AG09309 (cell line): ENCODE measurements at places on chromosomes 2 and 18.
A peak's percentile ranks its signal among the peaks of the same experiment; 100 is the strongest.

GRCh38 chr2:192578780-192579179 lies 384.0 kb upstream of the TMEFF2 start:
- DNase-seq = no peak

DNA sequence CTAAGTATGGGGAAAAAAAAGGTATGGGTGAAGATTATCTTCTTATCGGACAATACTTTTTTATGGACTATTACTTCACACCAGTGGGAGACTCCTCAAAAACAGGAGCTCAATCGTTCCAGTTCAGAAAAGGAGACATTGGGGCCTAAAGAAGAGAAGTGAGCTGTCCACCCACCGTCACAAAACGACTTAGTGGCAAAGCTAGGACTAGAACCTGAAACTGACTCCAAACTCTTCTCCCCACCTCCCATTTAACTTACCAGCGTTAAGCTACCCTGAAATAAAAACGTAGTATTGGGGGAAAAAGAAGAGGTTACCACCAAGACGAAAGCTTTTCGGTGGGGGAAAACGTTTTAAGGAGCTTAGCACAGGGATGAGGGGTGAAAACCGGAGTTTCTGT lies 503 bp downstream of the GTF3C3 start:
- no peak for DNase-seq

DNA sequence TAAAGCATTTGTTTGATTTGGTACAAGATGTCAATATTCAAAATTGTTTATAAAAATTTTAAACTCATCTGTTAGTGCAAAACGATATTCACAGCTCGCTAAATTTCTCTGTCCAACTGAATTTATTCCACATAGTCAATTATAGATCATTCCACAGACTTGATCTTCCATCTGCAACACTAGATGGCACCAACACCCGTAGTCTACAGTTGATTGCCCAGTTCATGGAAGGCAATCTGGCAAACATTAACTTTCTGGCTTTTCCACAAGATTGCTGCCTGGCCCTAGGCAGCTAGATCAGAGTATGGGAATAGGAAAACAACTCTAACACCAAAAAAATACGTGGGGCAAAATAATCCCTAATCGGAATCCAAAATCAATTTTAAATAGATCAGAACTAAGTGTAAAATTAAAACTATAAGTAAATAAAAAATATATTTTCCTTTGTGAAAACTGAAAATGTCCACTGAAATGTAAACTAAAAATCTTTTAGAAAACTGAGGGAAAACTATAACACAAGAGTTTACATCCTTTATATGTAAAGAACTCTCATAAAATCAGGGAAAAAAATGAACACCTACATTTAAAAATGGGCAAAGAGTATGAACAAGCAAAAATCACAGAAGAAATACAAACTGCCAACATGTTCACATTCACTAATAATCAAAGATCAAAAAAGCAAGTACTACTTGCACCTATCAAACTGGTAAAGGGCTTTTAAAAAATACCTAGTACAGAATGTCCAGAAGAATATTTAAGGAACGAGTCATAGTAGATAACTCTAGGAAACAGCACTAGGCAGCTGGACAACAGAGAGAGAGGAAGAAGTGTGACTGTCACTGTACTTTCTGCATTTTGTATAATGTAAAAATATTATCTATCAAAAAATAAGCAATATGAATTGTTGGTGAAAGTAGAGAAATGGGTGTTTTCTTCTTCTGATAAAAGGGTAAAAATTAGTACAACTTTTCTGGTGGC lies 35.0 kb downstream of the RTN4 start:
- DNase-seq = peak; percentile 59

GRCh38 chr2:158578703-158579330 lies 122.1 kb downstream of the PKP4 start:
- DNase-seq = no peak

GRCh38 chr2:166892397-166892796 lies 4.1 kb downstream of the XIRP2 start:
- no peak for DNase-seq

DNA sequence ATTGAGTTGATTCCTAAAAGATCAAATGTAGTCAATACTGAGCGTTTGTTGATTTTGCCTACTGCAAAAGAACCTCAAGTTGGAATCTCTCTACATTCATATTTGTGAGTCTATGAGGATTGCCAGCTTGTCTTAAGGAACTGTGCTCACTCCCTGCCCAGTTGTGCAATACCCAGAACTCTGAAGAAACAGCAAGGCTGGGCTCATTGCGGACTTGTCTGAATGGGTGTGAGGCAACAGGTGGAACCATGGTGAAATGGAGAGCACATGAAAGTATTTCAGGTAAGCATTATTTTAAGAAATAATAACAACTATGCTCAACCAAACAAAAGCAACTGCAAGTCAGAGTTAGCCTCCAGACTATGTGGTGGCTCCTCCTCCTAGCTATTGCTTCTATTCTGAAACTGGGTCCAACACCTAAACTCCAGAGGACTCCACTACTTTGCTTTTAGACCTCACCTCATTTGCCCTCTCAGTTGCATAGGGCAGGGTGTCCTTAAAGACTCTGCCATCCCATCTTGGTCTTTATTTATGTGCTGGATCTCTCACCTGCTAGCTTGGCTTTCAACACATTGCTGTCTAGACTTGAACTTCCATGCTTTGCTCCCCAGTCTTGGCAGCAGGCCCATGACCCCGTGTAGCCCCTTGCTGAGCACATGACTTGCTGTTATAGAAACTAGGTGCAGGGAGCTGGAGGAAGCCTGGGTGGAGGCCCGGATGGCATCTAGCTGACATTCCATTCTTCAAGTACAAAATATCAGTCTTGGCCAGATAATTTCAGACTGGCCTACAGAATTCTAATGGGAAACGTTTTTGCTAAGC lies 94.8 kb upstream of the ARL5A start:
- DNase-seq = no peak
